Naive thymus-derived CD8-positive, alpha-beta T cell (primary cell): ENCODE measurements at places on chromosomes 6 and 20. TPM values are rescaled to one million over a fixed set of nuclear protein-coding genes. Genes with fewer than 3 reads are reported as not detected.

Gene LY6G6C
- not detected for total RNA-seq

DNA sequence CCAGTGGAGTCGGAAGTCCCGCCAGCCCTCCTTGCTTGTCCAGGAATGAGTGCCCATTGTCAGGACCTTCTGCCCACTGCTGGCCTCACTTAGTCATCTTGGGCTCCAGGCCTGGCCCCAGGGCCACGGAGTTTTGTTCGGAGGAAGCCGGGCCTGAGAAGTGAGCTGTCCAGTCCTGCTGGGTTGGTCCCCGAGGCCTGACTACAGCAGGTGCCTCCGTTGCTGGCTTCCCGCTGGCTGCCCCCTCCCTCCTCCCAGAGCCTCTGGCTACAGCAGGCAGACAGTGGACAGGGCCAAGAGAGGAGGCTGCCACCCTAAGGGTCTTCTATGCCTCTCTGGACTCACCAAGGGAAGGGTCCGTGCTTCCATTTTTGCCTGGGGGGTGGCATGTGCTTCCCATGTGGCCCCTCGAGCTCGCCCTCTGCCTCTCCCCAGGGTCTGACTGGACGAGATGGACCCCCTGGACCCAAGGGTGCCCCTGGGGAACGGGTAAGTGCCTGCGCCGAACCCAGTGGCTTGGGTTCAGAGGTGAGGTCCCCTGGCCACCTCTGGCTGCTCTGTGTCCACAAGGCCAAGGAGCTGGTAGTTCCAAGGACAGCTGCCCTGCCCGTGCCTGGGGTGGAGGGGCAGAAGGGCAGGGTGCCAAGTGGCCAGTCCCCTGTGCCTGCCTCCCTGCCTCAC lies 2.8 kb downstream of the COL9A3 start:
- no peak overlapping the region for H3K27ac ChIP-seq
- no peak for DNase-seq
- H3K4me3 ChIP-seq = no peak overlapping the region
- H3K36me3 ChIP-seq = no peaks in the 10 kb centered on the region
- peaks cover 14% of the 10 kb centered on the region for H3K4me1 ChIP-seq

DNA sequence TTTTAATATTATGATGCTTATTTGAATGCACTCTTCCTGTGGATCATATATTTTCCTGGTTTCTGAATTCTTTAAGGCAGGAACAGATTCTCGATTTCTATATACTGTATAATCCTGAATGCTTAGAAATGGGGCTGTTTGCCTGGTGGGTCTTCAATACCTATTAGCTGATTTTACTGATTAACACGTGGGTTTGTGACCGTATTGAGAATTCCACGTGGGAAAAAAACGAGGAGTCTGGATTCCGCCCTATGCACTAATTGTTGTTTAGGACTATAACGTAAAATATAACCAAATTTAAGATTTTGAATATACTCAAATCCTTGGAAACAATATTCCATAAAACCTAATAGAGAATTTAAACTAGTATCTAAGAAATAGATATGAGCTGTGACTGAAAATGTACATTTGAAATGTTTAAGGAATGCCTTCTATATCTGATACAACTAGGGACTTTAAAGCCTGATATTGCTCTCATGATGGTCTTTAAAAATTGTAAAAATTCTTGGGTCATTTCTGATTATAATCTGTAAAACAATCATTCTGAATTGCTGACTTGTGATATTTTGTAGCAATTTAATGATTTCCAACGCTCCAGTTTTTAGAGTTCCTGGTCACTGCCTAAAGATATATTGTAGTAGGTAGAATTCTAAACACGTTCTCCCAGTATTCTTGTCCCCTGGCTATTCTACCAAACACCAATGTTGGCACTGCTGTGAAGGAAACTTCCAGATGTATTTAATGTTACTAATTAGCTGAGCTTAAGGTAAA lies 93.6 kb upstream of the NOX3 start:
- no peak overlapping the region for H3K27ac ChIP-seq
- no peaks in the 10 kb centered on the region for H3K4me1 ChIP-seq
- no peak overlapping the region for H3K4me3 ChIP-seq
- H3K27me3 ChIP-seq = no peaks in the 10 kb centered on the region

DNA sequence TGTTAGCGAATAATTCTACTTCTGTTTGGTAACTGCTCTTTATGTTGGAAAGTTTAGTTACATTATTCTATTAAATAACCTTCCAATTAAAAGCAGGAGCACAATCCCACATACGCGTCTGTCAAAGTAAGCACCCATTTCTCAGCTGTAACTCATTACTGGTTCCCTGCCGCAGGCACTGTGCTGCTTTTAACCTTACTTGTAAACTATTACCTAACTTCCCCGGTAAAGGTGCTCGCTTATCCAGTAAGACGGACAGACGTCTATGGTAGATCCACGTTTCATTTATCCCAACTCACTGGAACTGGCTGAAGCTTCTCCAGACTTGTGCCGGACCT lies 529 bp upstream of the ENPP4 start:
- no peaks in the 10 kb centered on the region for H3K27me3 ChIP-seq
- no peaks in the 10 kb centered on the region for H3K36me3 ChIP-seq
- H3K27ac ChIP-seq = peak overlapping the region; percentile 91
- no peak for DNase-seq
- H3K4me1 ChIP-seq = peaks cover 20% of the 10 kb centered on the region

GRCh38 chr6:125714441-125715090 lies 34.9 kb upstream of the HEY2 start:
- no peak overlapping the region for H3K4me3 ChIP-seq
- DNase-seq = no peak
- H3K36me3 ChIP-seq = peaks cover 5% of the 10 kb centered on the region
- H3K27ac ChIP-seq = no peak overlapping the region
- no peaks in the 10 kb centered on the region for H3K27me3 ChIP-seq
- H3K4me1 ChIP-seq = peaks cover 4% of the 10 kb centered on the region

- no peaks in the 10 kb centered on the region for H3K36me3 ChIP-seq
- no peak overlapping the region for H3K27ac ChIP-seq
- no peak overlapping the region for H3K4me3 ChIP-seq
Measured at GRCh38 chr20:56601166-56601565, 27.9 kb upstream of the TFAP2C start.

DNA sequence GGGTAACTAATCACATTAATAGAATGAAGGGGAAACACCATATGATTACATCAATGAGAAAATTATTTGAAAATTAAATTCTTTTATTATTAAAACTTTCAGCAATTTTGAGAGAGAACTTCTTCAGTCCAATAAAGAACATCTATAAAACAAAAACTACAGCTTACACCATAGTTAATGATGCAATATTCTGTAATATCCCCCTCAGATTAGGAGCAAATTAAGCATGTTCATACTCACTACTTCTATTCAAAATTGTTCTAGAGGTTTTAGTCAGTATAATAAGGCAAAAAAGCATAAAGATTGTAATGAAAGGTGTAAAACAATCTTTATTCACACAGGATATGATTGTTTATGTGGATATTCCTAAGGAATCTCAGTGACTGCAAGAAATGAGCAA lies 465.4 kb downstream of the CD109 start:
- no peaks in the 10 kb centered on the region for H3K27me3 ChIP-seq
- no peaks in the 10 kb centered on the region for H3K4me1 ChIP-seq
- no peak for DNase-seq
- no peak overlapping the region for H3K4me3 ChIP-seq
- H3K27ac ChIP-seq = no peak overlapping the region
- peaks cover 2% of the 10 kb centered on the region for H3K36me3 ChIP-seq

GRCh38 chr20:19727251-19727847 lies 30.7 kb upstream of the RIN2 start:
- no peaks in the 10 kb centered on the region for H3K27me3 ChIP-seq
- H3K4me1 ChIP-seq = no peaks in the 10 kb centered on the region
- no peaks in the 10 kb centered on the region for H3K36me3 ChIP-seq
- no peak overlapping the region for H3K27ac ChIP-seq
